ENCODE measurements at places on chromosomes 6 and 20.

DNA sequence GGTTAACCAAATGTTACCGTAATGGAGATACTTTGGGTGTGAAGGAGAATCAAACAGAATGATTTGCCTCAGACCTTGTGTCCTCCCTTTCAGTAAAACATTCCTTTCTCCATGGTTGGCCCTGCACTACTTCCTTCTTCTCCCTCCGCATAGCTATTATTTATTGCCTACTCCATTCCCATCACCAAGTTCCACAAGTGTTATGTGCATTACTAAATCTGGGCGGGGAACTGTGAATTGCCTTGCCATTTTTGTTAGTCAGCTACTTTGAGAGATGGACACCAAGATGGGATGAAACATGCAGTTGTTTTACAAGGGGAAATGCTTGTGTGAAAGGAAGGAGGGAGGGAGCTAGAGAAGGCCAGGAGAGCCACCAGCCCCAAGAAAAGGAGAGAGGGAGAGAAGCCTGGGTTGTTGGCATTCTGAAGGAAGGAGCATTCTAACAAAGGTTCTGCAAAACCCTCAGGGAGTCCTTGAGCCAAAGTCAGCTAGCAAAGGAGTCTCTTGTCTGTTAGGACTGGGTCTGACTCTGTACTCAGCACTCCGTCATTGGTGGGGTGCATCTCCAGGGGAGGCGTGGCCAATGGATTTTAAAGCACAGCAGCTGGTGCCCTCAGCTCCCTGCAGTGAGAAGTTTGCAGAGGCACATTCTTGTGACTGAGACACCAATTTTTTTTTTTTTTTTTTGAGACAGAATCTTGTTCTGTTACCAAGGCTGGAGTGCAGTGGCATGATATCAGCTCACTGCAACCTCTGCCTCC lies 83.6 kb upstream of the CHD6 start:
- no peak for DNase-seq

DNA sequence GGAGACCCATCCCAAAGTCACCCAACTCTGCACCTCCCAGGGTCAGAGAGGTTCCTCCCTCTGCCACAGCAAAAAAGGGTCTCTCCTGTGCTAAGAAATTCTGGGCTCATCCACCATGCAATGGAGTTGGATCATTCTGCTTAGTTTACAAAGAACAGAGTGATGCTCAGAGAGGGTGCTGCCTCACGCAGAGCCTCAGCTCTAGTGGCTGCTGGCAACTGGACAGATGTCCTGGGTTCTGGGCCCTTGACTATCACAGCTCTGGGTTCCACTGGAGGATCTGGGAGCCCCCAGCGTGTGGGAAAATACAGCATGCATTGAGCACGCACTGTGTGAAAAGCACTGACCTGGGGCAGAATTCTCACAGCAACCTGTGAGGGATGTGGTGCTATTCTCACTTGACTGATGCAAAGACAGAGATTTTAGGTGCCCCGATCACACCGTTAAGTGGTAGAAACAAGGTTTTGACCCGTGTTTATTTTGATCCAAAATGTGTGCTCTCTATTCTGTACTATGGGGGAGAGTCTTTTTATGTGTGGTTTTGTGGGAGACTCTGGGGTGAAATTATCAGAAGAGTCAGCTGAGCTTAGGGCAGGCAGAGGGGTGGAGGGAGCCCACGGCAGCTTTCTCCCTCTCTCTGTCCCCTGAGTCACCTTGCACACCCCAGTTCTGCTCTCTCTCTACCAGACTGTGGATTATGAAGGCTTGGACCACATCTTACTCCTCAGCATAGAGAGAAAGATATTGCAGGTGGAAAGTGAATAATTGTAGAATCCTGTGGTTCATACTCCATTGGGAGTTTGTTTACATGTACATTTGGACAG lies 19.9 kb downstream of the TREML4 start:
- no peak for DNase-seq

DNA sequence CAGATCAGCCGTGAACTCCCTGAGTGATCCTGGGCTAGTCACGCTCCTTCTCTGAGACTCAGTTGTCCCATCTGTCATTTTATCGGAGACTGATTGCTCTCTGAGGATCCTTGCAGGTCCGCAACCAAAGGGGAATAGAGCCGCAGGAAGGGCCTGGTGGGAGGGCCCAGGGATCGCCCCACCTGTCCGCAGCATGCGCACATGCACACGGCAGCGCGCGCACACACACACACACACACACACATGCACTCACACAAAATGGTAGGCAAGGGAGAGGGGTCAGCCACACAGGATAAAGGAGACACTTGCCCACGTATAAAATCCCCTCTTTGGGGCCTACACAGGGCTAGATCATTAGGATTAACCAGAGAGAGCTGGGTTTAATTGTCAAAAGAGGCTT lies 95.6 kb upstream of the FOXP4 start:
- no peak for DNase-seq

- no peak for DNase-seq
Observed at GRCh38 chr6:106324726-106325335, 729 bp downstream of the ATG5 start.

All from brain pericyte (primary cell).